Neural crest cell (in vitro differentiated cells): ENCODE measurements at places on chromosomes 2 and 18. TPM values are rescaled to one million over a fixed set of nuclear protein-coding genes. Genes with fewer than 3 reads are reported as not detected.

The DSG1 gene
- total RNA-seq, result not detected in 2 replicates

DNA sequence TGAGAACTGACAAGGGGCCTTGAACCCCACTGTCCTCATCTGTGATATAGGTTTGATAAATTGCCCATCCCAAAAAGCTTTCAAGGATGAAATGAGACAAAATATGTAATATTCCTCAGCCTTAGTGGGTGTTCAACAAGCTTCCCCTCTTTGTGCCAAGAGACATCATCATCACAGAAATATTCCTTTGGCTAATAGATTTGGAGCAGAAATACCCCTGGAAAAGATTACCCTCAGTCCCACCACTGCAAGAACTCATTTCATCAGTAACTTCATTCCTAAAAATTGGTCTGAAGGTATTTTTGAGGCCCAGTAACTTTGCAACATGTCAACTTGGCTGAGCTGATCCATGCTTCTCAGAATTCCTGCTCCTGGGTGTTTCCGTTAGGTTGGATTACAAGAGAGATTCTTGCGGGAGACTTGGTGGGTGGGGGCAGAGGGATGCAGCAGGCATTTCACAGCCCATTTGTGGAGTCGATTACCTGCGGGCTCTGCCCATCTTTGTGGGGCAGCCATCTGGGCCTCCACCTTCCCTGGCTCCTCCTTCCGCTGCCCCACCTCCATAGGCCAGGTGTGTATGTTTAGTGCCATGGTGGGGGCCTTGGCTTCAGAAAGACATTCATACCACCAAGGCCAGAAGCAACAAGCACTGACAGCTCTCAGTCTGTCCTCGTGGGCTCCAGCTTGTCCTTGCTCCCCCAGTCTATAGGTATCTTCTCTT lies 263.9 kb downstream of the GLI2 start:
- no peak for DNase-seq

DNA sequence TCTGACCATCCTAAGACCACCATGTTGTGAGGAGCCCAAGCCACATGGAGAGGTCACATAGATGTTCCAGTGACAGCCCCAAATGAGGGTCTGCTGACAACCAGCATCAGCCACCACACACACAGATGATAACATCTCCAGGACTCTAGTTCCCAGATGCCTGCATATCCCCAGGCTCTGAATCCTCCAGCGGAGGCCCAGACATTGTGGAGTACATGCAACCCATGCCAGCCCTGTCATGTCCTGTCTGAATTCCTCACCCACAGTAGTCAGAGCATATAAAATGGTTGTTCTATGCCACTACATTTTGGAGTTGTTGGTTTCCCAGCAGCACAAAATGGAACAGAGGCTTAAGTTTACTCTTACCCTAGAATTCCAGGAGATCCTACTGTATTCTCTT lies 122.0 kb upstream of the SLC35G4 start:
- no peak for DNase-seq

DNA sequence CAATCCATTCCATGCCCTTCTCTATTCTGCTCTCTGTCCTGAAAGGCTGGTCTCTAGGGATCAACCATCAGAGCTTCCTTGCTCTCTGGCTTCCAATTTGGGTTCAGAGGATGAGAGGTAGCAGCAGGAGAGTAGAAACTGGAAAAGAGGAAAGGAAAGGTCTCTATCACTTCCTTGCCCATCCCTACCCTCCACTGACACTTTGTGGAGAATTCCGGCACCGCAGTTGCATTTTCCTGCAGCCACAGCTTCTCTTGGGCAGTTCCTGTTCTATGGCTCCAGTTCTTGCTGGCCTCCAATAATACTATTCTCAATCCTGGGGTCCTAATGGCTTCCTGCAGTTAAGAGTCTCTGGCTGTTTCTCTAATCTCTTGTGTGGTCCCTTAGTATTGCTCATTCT lies 13.3 kb upstream of the IMPACT start:
- no peak for DNase-seq

DNA sequence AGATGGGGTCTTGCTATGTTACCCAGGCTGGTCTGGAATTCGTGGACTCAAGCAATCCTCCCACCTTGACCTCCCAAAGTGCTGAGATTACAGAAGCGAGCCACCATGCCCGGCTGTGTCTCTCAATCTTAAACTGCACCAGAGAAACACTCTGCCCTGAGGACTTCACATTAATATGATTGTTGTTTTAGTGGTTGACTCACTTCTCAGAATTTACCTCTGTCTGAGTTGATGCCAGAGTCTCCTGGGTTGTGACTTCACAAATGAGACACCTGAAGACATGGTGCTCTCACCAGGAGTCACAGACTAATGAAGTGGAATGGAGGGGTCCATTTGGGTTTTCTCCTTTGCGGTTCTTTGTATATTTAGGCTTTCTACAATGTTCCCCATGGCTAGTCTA lies 61.0 kb upstream of the TGIF1 start:
- no peak for DNase-seq

DNA sequence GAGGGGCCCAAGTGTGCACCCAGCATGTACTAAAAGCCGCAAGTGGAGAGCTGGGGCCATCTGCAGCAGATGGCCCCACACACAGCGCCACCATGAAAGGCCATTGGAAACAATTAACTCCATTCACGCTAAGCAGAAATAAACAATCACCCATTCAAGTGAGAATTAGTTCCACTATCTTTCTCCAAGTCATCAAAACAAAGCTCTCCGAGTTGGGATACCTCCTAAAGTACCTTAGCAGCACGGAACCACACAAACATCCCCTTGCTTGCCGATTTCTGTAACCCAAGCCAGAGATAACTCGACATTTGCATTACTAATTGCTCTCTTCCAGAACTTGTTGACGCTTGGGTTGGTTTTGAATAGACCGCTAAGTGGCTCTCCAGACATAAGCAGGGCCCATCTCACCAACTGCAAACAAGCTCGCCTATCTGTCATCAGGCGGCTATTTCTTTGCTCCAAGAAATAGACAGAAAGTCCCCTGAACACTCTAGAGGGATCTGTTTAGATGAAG lies 840.6 kb upstream of the SALL3 start:
- no peak for DNase-seq
